ENCODE measurements at places on chromosomes 7 and 10.

GRCh38 chr7:82106201-82106600 is 336.4 kb upstream of the HGF start:
- no peak for DNase-seq

DNA sequence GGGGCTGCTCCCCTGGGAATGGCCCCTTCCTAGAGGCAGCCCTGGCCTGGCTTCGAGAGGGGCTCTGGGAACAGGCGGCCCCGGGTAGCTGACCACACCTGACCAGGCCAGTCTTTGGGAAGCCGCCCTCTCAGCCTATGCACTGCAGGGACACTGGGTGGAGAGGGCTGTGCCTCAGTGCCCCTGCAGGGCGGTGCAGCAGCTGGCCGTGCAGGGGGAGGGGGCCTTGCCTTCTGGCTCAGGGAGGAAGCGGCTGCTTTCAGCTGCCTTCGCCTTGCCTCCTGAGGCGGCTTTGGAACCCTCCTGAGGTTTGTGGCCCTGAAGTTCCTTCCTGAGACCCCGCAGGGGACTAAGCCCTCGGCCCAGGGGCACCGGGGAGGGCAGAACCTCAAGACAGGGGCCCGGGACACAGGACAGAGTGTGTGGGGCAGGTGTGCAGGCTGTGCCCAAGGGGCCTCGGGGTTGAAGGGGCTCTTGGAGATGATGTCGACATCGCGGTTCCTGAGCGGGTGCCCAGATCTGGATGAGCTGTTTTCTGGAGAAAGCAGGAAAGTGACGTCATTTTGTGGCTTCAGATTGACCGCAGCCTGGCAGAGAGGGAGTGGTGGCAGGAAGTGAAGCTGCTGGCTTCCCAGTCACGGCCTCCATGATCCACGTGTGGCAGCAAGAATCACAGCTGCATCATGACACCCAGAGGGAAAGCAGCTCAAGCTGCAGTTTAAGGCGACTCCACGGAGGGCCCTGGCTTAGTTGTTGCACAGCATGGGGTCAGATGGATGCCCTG is 17.7 kb downstream of the ADAM8 start:
- DNase-seq, result peak; percentile 100

DNA sequence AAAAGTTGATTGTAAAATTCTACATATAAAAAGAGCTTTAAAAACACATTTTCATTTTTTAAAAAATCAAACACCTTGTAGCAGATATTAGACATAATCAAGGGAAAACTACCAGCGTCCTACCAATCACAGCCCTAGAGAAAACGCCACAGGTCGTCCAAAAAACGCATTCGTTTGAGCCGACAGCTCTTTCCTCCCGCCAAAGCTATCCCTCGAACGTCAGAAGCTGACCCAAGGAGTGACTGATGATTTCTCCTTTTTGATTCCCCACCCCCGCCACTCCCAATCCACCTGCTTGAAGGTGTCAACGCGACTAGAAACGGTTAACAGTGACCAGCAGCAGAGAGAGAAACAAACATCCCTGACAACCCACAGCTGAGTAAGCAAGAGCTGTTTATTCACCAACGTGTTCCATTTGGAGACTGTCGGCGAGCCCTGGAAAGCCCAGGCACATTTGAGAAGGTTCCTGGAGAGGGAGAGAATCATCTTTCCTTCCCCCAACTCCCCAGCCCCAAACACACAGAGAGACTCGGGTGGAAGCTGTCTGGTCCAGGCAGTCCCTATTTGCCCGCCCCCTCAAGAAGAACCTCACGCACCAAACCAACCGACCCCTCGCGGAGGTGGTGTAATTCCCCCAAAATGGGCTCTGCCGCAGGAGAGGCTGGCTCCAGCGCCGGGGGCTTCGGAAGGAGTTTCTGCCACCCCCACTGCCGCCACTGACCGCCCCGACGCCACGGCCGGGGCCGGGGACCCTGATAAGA is 622 bp downstream of the CPEB3 start:
- DNase-seq, result peak; percentile 16

DNA sequence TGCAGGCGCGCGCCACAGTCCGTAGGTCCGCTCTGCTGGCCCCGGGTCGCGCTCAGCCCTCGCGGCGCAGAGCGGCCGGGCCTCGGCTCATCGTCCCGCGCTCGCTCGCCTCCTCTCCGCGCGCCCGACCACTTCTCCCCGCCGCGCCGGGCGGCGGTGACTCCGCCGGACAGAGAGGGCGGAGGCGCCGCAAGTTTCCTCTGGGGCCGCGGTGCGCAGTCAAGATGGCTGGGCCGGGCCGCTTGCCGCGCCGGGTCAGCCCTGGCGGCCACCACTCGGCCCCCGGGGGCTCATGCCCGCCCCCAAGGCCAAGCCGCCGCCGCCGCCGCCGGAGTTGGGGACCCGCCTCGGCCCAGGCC is 441 bp downstream of the FZD8 start:
- DNase-seq, result no peak

- no peak for DNase-seq
These were observed 755.7 kb downstream of the AUTS2 start for GRCh38 chr7:70353946-70354335.

DNA sequence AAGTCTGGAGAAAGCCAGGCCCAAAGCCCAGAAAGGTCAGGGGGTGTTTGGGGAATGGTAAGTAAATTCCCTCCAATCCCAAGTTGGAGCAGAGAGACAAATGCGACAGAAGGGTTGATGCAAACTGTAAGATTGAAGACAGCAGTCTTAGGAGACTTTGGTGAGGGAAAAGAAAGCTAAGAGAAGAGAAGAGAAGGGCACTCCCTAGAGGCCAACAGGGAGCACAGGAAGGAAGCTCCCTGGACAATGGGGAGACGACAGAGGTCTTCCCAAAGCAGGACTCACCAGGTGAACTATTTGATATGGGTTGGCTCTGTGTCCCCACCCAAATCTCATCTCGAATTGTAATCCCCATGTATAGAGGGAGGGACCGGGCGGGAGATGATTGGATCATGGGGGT is 151.5 kb downstream of the KIF20B start:
- no peak for DNase-seq

GRCh38 chr7:116138202-116138801 is 72.0 kb upstream of the TES start:
- DNase-seq, result peak; percentile 76

- no peak for DNase-seq
These were observed 484.8 kb upstream of the ANKRD30A start for GRCh38 chr10:36640626-36641025.

DNA sequence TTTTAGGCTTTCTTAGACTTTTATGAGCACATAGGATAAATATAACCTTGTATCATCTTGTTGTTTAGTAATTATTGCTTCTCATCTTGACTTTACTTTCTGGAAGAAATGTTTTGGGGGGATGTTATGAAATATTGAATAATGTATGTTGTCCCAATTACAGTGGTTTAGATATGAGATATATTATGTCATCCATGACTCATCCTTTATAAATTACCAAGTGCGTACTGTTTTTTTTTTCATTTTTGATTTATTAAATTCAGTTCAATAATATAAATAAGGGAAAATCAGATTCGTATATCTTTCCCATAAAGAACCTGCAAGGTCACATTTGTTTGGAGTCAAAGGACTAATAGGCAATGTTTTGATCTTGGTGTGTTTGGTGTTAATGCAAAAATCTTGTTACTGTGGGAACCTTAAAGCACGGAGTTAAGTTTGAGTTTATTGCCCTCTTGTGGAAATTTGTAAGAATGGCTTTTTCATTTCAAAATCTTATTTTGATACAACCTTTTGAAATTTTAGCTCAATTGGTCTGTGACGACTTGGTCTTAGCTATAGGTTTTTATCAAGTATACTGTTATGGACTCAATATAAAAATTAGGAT is 108.6 kb downstream of the SRI start:
- peak; percentile 59 for DNase-seq

- DNase-seq, result peak; percentile 70
These were observed 17.8 kb upstream of the IFIT2 start for GRCh38 chr10:89283936-89284475.

DNA sequence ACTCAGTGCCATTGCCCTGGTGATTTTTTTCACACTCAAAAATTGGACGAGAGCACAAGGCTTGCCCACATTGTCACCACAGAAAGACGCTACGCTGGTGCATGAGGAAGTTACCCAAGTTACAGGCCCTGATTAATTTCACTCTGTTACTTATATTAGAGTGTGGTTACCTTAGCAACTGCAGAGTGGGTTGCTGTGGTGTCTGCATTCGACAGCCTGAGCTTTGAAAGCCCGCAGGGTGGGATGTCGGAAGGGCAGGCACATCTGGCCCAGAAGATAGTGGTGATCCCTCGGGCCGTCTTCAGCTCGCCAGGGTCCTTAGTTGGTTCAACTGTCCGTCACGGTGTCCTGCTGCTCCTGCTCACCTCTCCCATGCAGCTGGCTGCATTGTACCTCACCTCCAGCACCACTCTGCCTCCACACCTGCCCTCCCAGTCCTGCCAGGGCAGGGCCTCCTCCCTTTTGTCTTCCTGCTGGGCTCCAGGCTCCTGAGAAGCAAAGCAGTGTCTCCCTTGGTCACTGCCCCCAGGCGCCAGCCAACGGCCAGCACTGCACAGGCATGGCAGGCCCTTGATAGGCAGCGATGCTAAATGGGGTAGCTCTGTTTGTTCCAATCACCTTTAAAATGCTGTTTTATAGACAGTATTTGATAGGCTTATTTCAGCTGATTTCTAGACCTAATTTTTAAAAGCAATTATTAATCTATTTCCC is 167.2 kb downstream of the EBF3 start:
- no peak for DNase-seq

- no peak for DNase-seq
These were observed 157.4 kb downstream of the EVX1 start for GRCh38 chr7:27399791-27400567.

DNA sequence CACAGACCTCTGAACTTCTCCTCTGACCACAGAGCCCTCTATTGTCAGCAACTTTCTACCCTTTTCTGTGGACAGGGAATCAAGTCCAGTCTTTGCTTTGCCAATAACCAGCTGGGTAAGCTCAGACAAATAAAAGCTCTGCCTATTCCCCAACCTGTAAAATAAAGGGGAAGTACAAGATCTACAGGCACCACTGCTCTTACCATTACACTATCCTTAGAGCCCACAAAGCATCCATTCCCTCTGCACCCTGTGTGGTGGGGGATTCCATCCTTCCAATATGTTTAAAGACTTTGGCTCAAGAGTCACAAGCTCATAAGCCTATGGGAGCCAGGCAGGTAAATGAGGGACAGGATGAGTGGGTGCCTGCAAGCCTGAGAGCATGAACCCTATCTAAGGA is 88.2 kb downstream of the PARD3 start:
- no peak for DNase-seq

GRCh38 chr7:74398426-74398825 is 55.3 kb upstream of the GTF2IRD1 start:
- no peak for DNase-seq

DNA sequence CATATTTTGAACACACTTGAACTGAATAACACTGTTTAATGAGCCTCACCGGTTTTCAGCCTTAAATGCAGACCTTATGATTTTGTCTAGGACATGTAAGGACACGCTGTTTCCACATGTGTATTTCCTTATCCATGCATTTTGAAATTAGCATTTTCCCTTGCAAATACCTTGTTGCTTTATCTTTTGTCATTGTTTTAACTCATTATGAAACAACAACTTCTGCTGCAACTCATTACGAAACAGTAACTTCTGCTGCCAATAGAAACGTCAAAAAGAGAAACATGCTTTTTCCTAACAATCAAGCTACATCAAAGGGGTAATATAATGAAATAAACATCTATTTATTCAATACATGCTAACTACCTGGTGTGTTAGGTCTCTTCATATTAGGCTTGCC is 322.0 kb downstream of the AGMO start:
- DNase-seq, result no peak

DNA sequence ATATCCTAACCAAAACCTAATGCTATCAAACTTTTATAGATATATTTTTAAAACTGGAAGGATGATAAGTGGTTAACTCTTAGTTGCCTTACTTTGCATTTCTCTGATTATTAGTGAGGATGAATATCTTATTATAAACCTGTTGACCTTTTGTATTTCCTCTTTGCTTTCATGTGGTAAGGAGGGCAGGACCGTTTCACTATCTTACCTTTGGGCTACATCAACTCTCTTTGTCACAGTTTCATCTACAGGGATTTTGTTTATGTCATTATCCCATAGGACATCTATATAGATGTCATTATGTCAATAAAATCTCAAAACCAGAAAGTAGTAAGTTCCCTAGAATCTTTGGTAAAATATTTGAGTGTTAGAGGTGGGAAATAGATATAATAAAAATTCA is 219.3 kb downstream of the THSD7A start:
- no peak for DNase-seq

GRCh38 chr7:155864991-155865690 is 52.9 kb upstream of the SHH start:
- DNase-seq, result no peak

DNA sequence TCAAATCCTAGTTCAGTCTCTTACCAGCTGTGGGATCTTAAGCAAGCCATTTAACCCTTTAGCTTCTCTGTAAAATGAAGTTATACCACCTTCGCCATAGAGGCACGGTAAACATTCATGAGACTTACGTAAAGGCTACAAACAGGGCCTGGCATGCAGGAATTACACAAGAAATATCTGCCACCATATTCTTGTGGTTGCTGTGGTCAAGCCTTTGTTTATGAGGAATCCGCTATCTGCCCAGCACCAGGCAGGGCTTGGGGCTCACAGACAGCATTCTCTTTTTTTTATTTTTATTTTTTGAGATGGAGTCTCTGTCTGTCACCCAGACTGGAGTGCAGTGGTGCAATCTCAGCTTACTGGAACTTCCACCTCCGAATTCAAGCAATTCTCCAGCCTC is 9.9 kb downstream of the AIFM2 start:
- peak; percentile 73 for DNase-seq

- DNase-seq, result peak; percentile 73
These were observed 129.3 kb downstream of the GLI3 start for GRCh38 chr7:42107484-42108240.

DNA sequence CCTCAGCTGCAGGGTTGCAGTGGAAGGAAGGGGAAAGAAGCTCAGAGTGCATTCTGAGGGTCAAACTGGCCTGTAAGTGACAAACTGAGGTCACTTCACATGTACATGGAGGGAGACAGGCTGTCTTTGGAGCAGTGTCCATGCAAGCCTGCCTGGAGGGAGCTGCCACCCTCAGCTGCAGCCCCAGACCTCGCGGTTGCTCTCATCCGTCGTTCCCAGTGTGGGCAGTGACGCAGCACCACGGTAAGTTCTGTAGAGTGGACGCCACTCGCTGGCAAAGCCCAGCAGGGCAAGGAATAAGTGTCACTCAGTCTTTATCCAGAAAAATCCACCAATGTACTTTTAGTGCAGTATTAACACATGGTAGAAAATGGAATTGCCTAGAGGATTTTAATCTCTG is 225.7 kb downstream of the MGMT start:
- DNase-seq, result no peak

DNA sequence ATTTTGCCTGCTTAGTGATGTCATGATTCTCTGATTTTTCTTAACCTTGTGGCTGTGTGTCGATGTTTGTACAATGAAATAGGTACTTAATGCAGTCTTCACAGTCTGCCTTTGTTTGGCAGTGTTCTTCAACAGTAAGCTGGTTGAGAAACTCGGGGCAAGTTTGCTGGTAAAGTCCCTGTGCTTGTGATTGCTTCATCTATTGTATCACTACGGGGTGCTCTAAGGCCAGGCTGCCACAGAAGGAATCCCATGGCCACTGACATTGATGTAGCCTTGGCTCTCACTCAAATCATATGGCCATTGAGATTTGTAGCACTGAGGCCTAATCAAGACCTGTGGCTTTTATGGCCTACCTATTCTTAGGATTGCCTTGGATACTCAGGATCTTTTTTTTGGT is 33.5 kb upstream of the PRSS37 start:
- DNase-seq, result no peak

- no peak for DNase-seq
These were observed 2.3 kb downstream of the GRM8 start for GRCh38 chr7:127250312-127251035.
